ENCODE measurements at places on chromosomes 16 and 17. TPM values are rescaled to one million over a fixed set of nuclear protein-coding genes. Genes with fewer than 3 reads are reported as not detected.

DNA sequence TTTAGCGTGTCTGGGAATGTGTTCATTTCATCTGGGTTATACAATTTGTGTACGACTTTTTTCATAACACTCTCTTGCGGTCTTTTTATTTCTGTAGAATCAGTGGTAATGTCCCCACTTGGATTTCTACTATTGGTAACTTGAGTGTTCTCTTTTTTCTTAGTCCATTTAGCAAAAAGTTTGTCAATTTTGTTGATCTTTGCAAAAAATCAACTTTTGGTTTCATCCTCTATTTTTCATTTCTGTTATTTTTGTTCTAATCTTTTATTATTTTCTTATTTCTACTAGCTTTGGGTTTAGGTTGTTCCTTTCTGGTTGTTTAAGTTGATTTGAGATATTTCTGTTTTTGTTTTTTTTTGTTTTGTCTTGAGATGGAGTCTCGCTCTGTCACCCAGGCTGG is 7.7 kb upstream of the SLC22A31 start:
- DNase-seq: no peak

GRCh38 chr17:2903193-2903974 is 107.1 kb downstream of the RAP1GAP2 start:
- DNase-seq: no peak

DNA sequence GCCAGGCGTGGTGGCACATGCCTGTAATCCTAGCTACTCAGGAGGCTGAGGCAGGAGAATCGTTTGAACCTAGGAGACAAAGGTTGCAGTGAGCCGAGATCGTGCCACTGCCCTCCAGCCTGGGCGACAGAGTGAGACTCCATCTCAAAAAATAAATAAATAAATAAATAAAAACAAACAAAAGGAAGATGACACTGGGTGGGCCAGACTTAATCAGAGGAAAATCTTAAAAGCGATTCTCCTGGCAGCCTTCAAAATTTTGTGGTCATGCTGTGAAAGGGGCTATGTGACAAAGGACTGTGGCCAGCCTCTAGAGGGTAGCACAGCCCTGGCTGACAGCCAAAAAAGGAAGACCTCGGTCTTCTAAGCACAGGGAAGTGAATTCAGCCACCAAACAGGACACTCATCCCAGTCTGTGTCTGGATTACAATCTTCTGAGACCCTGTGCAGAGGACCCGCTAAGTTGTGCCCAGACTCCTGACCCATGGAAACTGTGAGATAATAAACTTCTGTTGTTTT is 391.1 kb downstream of the CNTNAP4 start:
- DNase-seq: no peak

DNA sequence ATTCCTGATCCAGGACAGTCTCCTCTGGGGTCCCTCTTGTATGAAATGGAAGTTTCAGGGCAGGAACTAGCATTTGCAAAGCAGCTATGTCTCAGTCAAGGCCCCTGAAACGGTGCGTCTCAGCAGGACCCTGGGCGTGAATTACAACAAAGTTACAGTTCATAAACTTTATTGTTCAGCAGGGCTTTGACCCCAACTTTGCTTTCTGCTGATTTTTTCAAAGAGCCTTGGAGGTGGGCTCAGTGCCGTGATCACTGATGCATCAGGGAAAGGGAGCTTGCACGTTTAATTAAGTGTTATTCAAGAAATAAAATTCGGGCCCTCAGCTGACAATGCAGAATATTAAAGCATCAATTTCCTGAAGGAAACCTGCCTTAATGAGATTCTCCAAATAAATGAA is 260.1 kb upstream of the C16orf82 start:
- no peak for DNase-seq

DNA sequence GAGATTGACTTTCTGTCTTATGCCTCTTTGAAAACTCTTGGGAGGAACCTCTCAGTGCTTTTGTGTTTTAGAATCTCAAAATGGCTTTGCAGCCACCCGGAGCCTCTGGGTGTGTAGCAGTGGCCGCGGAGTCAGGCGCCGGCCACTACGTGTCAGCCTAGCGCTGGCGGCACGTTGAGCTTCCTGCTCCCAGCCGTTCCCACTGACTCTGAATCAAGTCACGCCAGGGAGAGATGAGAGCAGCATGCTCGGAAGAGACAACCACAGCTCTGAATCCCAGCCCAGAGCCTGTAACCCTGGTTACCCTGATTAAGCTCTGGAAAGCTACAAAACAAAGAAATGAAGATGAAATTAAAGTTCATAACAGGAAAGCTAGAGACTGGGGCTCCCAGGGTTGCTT is 97.4 kb upstream of the CACNG5 start:
- no peak for DNase-seq

Gene MT1A
- not detected for total RNA-seq

DNA sequence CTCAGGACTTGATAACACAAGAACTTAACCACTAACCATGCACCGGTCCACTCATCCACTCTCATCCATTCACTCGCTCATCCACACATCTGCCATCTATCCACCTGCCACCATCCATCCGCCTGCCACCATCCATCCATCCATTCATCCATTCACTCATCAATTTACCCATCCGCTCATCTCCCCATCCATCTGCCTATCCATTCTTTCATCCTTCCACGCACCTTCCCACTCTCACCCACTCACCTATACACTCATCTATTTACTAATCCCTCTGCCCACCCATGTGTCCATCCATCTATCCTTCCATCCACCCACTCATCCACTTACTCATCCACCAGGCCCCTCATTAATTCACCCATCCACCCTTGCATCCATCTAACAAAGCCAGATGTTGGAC is 131.0 kb downstream of the MRM1 start:
- DNase-seq: no peak

GRCh38 chr16:52633230-52633629 is 86.3 kb upstream of the TOX3 start:
- DNase-seq: no peak

Gene SLC12A3
- not detected for total RNA-seq

Measured in H1 (cell line).